H9 (cell line): ENCODE measurements at places on chromosomes 13 and 19. TPM values are rescaled to one million over a fixed set of nuclear protein-coding genes. Genes with fewer than 3 reads are reported as not detected.
A peak's percentile ranks its signal among the peaks of the same experiment; 100 is the strongest.

- DNase-seq: no peak
Measured at GRCh38 chr19:14992780-14993179, 13.1 kb upstream of the SLC1A6 start.

GRCh38 chr19:18893587-18894253 is 2.2 kb downstream of the CERS1 start:
- no peak for DNase-seq

DNA sequence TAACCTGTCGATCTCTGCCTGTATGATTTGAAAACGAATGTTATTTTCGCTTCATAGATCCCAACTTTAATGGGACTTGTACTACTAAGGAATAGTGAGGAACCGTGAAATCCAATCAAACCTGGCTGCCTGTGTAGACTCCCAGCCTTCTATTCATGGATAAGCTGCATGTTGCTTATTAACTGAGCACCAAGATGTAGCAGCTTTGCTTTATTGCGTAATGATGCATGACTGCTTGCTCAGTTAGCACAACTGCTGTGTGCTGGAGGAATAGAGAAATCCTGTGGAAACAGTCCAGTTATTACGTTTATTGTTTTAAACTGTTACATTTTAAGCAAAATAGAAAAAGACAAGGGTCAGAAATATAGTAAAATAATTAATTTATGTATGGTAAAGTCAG is 108.2 kb downstream of the SHISA2 start:
- DNase-seq: no peak

- no peak for DNase-seq
Measured at GRCh38 chr13:21522847-21523246, 63.7 kb upstream of the ZDHHC20 start.

DNA sequence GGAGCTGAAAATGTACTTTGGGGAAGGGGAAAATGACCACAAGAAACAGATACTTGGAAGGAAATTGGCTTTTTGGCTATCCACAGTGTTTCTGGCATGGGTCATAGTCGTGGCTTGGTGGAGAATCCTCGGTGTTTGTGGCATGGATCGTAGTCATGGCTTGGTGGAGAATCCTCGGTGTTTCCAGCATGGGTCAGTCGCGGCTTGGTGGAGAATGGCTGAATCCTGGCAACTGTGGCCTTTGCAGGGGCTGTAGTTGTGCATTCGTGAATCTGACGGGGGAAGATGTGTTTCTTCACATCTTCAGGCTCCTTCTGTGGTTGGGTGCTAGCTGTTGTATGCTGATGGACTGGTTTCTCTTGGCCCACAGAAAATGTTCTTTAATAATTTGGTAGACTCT is 61.7 kb upstream of the MCF2L start:
- no peak for DNase-seq

GRCh38 chr13:46553521-46553885 is 533 bp downstream of the LRCH1 start:
- no peak for DNase-seq

DNA sequence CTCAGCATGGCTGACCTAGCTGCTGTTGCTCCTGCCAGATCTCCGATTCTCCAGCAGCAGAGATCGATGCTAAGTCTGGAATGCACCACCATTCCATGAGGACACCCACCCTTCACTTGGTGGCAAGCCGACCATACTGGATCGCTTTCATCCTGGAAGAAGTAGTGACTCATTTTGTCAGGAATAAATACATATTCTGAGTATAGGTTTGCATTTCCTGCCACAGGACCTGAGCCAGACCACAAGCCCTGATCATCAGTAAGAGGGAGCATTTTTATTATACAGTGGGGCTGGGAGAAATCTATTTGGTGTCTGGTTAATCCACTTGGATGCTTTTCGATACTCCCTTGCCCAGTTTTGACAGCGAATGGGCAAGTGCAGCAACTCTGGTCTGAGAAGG is 10.9 kb upstream of the KCTD15 start:
- DNase-seq: no peak

DNA sequence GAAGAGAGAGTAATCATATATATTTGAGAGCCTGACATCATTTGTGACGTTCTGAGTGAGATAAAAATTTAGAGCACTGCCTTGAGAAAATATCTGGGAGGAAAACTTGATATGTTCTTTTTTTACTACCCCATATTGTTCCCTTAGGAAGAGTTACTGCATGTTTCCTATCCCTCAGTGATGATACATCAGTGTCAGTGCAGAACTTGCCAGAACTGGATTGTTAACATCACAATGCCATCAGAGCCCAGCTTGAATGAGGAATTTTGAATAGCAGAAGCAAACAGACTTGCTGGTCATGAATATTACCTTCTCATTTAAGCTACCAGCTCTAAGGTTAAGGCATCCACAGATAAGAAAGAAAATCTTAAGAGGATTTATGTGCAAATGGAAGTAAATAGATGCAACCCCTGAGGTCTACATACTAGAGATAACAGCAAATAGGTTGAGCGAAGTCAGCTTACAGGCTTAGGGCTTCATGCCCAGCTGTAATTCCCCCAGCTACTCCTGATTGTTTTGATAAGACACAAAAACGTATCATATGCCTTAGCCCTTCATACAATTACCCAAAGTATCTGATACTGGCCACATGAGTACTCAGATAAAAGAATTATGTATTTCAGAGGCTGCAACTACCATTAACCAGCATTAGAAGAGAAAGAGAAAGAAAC is 313.7 kb upstream of the ATXN8OS start:
- no peak for DNase-seq

- no peak for DNase-seq
Measured at GRCh38 chr13:94607939-94608338, 6.3 kb downstream of the GPR180 start.

- DNase-seq: no peak
Measured at GRCh38 chr19:13429563-13429962, 76.7 kb downstream of the CACNA1A start.

DNA sequence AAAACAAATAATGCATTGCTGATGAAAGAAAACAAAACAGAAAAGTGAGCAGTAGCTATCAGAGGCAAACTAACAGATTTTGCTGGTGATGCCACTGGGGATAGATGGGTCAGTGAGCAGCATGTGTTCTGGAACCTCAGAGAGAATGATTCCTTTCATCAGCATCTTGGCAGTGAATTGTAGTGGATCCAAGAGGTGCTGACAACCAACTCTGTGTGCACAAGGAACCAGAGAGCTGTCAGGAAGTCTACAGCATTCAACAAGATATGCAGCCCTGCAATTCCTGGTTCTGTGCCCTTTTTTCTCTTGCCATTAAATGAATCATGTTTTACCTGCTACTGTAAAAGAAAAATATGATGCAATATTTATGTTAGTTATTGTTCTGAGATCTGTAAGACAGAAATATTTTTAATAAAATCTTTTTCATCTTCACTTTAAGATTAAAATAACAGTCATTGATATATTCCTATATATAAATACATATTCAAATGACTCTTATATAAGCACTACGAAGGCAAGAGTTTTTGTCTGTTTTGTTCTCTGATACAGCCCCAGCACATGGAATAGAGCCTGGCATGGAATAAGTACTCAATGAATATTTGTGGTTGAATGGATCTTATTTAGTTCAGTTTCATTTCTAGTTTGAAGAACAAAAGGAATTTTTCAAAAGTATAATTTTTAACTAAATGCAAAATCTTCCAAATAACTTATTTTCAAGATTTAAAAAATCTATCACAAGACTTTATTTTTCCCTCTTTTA is 80.8 kb downstream of the FREM2 start:
- DNase-seq: no peak

DNA sequence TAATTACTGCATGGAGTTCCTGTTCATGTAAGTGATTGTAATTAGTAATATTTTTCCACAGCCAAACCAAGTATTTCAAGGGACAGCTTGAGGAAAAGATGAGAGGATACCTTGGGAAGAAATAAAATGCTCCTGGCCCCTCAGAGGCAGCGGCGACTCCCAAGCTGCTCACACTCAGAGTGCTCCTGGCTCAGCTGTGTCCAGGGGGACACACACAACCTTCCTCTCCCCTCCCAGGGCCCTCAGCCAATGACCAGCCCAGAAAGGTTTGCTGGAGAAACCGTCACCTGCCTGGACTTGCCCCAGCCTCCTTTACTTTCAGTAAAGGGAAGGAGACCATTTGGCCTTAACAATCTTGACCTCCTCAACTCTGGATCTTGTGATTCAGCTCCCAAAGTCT is 51.1 kb downstream of the CRYL1 start:
- DNase-seq: no peak

DNA sequence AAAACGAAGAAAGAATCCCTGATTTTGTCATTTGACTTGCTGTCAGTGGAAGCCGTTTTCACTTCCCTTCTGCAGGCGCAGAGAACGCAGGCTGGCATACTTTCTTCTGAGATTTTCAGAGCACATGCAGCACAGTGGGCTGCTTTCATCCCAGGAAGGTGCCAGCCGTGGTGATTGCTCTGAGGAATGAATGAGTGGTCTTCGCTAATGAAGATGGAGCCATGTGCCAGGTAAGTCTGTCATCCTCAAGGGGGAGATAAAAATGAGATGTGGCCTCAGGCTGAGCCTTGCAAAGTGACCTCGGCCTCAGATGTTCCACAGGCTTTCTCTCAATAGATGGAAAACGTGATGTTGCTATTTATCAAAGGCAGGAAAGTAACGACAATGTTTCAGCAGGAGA is 94.6 kb upstream of the FARP1 start:
- DNase-seq: no peak

- no peak for DNase-seq
Measured at GRCh38 chr19:58243351-58243750, 14.6 kb downstream of the ZNF544 start.

GRCh38 chr13:42063105-42063504 is 14.7 kb downstream of the DGKH start:
- DNase-seq: no peak

- DNase-seq: no peak
Measured at GRCh38 chr19:19236173-19236572, 24.4 kb downstream of the NCAN start.

GRCh38 chr13:103067751-103068555 is 1.7 kb upstream of the SLC10A2 start:
- DNase-seq: peak; percentile 87

GRCh38 chr19:35295792-35296462 is 4.0 kb downstream of the MAG start:
- peak; percentile 62 for DNase-seq

- DNase-seq: no peak
Measured at GRCh38 chr13:25657157-25657556, 285.4 kb downstream of the ATP8A2 start.

DNA sequence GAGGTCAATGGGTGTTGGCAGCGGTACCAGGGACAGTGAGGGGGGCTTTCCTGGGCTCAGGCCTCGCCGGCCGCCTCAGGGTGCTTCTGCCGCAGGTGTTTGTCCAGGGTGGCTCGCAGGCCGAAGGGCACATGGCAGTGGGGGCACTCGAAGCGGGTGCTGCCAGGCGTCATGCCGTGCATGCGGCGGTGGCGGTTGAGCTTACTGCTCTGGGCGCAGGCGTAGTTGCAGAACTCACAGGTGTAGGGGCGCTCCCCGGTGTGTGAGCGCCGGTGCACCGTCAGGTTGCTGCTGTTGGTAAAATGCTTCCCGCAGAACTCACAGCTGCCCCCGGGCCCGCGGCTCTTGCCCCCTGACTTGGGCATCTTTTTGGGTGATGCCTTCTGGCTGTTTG is 4.7 kb downstream of the ZNF296 start:
- no peak for DNase-seq

- no peak for DNase-seq
Measured at GRCh38 chr13:98879127-98879520, 98.7 kb downstream of the DOCK9 start.

DNA sequence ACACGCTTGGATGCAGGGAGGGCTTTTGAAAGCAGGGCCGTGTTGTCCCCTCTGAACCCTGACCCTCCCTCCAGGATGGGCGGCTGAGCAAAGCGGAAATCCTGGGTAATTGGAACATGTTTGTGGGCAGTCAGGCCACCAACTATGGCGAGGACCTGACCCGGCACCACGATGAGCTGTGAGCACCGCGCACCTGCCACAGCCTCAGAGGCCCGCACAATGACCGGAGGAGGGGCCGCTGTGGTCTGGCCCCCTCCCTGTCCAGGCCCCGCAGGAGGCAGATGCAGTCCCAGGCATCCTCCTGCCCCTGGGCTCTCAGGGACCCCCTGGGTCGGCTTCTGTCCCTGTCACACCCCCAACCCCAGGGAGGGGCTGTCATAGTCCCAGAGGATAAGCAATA is 15.2 kb downstream of the RCN3 start:
- DNase-seq: no peak

DNA sequence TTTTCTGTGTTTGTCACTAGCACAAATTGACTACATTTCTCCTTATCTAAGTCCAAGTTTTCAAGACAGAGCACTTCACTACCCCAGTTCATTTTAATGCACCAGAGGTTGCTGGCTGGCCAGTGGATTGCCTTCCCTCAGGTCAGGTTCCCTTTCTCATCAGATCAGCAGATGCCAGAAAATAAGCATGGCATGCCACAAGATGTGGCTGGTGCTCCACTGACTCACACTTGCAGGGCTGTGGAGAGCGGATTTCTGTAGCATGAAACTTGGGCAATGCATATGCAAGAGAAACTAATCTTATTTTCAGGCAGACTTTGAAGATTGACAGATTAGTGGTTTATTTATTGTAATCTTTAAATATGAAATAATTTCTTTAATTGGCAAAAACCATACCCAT is 79.5 kb downstream of the RUBCNL start:
- DNase-seq: no peak

DNA sequence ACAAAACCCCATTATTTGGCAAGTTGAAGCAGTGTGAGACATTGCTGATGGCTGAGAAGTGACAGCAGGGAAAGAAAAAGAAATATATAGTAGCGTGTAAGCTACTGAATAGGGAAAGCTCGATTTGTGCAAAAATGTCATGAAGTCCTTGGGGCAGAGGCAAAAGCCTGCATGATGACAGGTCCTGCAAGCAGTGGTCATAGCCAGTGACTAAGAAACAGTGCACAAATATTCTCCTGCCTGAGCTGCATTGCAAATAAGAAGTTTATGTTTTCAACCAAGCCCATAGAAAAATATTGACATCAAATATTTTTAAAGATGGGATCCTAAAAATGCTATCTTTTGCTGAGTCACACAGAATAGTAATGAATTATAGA is 270.0 kb downstream of the SLITRK6 start:
- no peak for DNase-seq

GRCh38 chr13:20708216-20708615 is 4.7 kb downstream of the IL17D start:
- no peak for DNase-seq

DNA sequence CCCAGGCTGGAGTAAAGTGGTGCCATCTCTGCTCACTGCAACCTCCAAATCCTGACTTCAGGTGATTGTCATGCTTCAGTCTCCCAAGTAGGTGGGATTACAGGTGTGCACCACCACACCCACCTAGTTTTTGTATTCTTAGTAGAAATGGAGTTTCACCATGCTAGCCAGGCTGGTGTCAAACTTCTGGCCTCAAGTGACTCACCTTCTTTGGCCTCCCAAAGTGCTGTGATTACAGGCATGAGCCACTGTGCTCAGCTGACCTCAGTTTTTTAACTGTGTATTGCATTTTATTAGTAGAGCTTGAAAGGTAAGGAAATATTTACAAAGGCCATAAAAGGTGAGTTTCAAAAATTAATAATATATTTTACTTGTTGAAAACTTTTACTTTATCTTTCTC is 2.3 kb downstream of the ZNF726 start:
- DNase-seq: no peak

- DNase-seq: no peak
Measured at GRCh38 chr13:98542568-98543377, 34.1 kb downstream of the STK24 start.

LIN7B gene
- total RNA-seq: 3.5 and 4.2 TPM in 2 replicates

CRX gene
- total RNA-seq: 0.13 and 0.15 TPM in 2 replicates

RSPH6A gene
- 0.29 and 0.55 TPM in 2 replicates for total RNA-seq

PEX11G gene
- 2.4 and 2.8 TPM in 2 replicates for total RNA-seq
